Smooth muscle cell of trachea (primary cell): ENCODE measurements at places on chromosomes 13 and 19. TPM values are rescaled to one million over a fixed set of nuclear protein-coding genes. Genes with fewer than 3 reads are reported as not detected.

FAM187B gene
- not detected in 2 replicates for total RNA-seq

EBI3 gene
- total RNA-seq: 0.83 TPM in 1 of 2 replicates, not detected in the other

DOCK6 gene
- total RNA-seq: 11.5 and 19.4 TPM in 2 replicates

ZNF132 gene
- total RNA-seq: 12.7 and 14.4 TPM in 2 replicates

EDDM13 gene
- total RNA-seq: not detected in 2 replicates

FXYD7 gene
- not detected in 2 replicates for total RNA-seq

ZNF211 gene
- 12.4 and 12.7 TPM in 2 replicates for total RNA-seq

FFAR2 gene
- total RNA-seq: not detected in 2 replicates

ZNF428 gene
- 27.8 and 50.4 TPM in 2 replicates for total RNA-seq

SELENOV gene
- 0.33 TPM in 1 of 2 replicates, not detected in the other for total RNA-seq

POSTN gene
- 175 and 176 TPM in 2 replicates for total RNA-seq

LRG1 gene
- total RNA-seq: not detected in 2 replicates

NLRP9 gene
- total RNA-seq: not detected in 2 replicates

AMH gene
- total RNA-seq: 0.44 and 1.5 TPM in 2 replicates

LPAR2 gene
- 1.2 and 2.6 TPM in 2 replicates for total RNA-seq

PCDH8 gene
- not detected in 2 replicates for total RNA-seq

GPR4 gene
- total RNA-seq: 0.17 and 0.73 TPM in 2 replicates

TNFSF13B gene
- total RNA-seq: 5.2 and 6.6 TPM in 2 replicates

FKRP gene
- total RNA-seq: 19.2 and 29.4 TPM in 2 replicates

CEACAM3 gene
- not detected in 2 replicates for total RNA-seq

KPNA3 gene
- total RNA-seq: 30.6 and 43.1 TPM in 2 replicates

CDADC1 gene
- 4.0 and 6.1 TPM in 2 replicates for total RNA-seq

SPRY2 gene
- 14.6 and 20.1 TPM in 2 replicates for total RNA-seq

C5AR1 gene
- 0.17 TPM in 1 of 2 replicates, not detected in the other for total RNA-seq

CCDC169 gene
- 4.1 and 6.7 TPM in 2 replicates for total RNA-seq

NCR1 gene
- total RNA-seq: not detected in 2 replicates

ANKLE1 gene
- total RNA-seq: 0.17 and 0.44 TPM in 2 replicates
